ENCODE measurements at places on chromosomes 11 and 22.
A peak's percentile ranks its signal among the peaks of the same experiment; 100 is the strongest.

- peak; percentile 42 for DNase-seq
Observed at GRCh38 chr11:61814247-61814957, 2.4 kb downstream of the FADS1 start.

- no peak for DNase-seq
Observed at GRCh38 chr22:50119169-50119767, 29.5 kb downstream of the MOV10L1 start.

GRCh38 chr22:40414838-40415505 is 44.6 kb downstream of the SGSM3 start:
- DNase-seq, result peak; percentile 90

GRCh38 chr22:35563211-35563610 is 22.6 kb downstream of the RASD2 start:
- no peak for DNase-seq

- no peak for DNase-seq
Observed at GRCh38 chr22:27232077-27232476, 569.5 kb downstream of the MN1 start.

GRCh38 chr11:57646194-57646798 is 3.4 kb downstream of the YPEL4 start:
- DNase-seq, result no peak

Data from RPMI8226 (cell line).